ENCODE measurements at places on chromosomes 12 and 14.

DNA sequence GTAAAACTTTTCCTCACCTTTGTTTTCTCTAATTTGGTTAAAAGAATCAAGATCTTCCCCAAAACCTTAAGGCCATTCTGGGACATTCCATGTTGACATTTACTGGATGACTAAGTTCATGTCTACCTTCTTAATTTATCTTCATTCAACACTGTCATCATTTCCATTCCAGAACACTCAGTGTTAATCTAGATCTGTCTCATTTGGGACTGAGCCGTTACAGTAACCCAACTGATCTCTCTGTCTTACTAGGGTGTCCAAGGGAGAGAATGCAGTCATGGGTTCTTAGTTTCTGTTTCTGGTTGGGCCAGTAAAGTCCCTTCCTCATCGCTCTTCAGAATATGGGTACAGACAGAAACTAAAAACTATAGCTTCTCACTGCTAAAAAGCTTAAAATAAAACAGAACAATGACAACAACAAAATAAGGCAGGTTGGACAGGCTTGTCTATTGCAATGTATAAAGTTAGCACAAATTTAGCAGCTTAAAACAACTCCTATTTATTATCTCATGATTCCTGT lies 144.8 kb downstream of the ASCL1 start:
- DNase-seq, result no peak

DNA sequence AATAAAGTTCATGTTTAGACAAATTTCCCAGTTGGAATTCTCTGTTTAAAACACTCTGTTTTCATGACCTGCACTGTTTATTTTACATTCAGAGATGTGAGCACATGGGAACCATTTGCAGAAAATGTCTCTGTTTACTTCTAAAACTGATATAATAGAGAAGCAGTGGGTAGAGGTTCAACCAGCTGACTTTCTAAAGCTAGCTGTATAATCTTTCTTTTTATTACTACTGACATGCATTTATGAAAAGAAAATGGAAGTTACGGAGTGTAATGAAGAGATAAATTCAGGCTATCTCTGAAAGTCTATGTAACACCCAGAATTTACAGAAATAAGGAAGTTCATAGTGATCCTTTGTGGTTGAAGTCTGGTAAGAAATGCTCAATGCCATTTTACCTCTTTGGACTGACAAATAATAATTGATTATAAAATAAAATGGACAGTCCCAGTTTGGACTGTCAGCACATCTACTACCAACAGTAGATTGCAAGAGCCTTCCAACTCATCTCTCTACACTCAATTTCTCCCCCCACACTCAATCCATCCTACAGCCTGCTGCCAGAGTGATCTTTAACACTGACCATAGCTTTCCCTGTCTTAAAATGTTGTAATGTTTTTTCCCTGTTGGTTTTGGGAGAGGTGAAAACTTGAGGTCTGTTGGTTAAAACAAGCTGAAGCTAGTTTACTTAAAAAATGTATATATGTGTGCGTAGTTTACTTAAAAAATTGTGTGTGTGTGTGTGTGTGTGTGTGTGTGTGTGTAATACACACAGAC lies 137.4 kb downstream of the AEBP2 start:
- DNase-seq, result no peak

DNA sequence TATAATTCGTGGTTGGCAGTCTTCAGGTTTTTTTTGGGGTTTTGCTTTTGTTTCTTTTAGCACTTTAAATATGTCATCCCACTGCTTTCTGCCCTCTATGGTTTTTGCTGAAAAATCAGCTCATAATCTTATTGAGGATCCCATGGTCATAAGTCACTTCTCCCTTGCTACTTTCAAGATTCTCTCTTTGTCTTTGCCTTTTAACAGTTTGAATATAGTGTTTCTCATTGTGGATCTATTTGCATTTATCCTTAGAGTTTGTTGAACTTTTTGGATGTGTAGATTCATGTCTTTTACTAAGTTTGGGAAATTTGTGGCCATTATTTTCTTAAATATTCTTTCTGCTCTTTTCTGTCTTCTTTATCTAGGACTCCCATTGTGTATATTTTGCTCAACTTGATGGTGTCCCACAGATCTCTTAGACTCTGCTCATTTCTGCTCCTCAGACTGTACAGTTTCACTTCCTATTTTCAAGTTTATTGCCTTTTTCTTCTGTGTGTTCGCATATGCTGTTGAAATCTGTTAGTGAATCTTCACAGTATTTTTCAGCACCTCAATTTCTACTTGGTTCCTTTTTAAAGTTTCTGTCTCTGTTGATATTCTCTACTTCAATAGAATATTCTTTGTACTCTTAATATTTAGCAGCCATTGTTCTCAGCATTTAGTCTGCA lies 70.8 kb downstream of the WNK1 start:
- DNase-seq, result no peak

- no peak for DNase-seq
Observed at GRCh38 chr12:91216871-91217270, 34.3 kb upstream of the DCN start.

- no peak for DNase-seq
Observed at GRCh38 chr14:101734246-101734847, 27.2 kb upstream of the PPP2R5C start.

GRCh38 chr14:21431126-21431525 lies 24.8 kb downstream of the CHD8 start:
- DNase-seq, result no peak

DNA sequence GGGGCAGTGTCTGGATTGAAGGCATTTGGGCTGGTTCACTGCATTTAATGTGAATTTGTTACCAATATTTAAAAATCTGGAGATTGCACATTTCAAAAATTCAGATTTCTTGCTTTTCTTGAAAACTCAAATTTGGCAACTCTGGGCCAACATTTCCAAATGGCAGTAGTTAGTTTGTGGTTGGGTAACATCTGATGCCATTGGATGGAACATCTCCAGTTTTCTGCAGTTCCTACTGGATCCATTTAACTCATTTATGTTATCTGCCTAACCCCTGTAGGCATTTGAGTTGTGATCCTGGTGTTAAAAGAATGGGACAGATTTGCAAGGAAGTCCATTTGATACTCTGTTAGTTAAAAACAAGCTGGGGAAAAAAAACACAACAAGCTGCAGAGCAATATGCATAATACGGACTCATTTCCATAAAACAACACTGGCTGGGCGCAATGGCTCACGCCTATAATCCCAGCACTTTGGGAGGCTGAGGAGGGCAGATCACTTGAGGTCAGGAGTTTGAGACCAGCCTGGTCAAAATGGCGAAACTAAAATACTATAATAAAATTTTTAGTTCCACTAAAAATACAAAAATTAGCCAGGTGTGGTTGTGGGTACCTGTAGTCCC lies 7.9 kb downstream of the EIF2B2 start:
- no peak for DNase-seq

GRCh38 chr14:21408147-21408546 lies 24.3 kb upstream of the SUPT16H start:
- DNase-seq, result peak; percentile 52

DNA sequence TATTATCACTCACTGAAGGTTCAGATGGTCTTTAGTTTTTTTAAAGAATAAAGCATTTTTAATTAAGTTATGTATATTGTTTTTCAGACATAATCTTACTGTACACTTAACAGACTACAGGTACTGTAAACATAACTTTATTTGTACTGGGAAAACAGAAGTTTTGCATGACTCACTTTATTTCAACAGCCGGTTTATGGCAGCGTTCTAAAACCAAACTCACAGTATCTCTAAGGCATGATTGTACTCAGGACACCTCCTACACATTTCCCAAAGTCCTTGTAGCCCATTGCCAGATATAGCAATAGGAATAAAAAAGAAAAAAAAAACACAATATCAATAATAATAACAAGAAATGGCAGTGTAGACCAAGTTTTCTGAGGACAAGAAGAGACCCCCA lies 1341.4 kb downstream of the FSCB start:
- no peak for DNase-seq

- no peak for DNase-seq
Observed at GRCh38 chr12:45205165-45205825, 10.6 kb upstream of the ANO6 start.

GRCh38 chr14:28751467-28752058 lies 15.0 kb upstream of the FOXG1 start:
- peak; percentile 56 for DNase-seq
